ENCODE measurements at places on chromosomes 4 and X. TPM values are rescaled to one million over a fixed set of nuclear protein-coding genes. Genes with fewer than 3 reads are reported as not detected.

- H3K4me1 ChIP-seq: no peaks in the 10 kb centered on the region
- H3K36me3 ChIP-seq: no peaks in the 10 kb centered on the region
- H3K27ac ChIP-seq: no peak overlapping the region
- DNase-seq: no peak
Measured at GRCh38 chr4:165609653-165610052, 230.8 kb downstream of the CPE start.

GRCh38 chrX:81615979-81616378 lies 414.1 kb downstream of the SH3BGRL start:
- H3K27me3 ChIP-seq: no peaks in the 10 kb centered on the region
- no peaks in the 10 kb centered on the region for H3K4me1 ChIP-seq
- no peak overlapping the region for H3K4me3 ChIP-seq
- H3K27ac ChIP-seq: no peak overlapping the region
- no peak for DNase-seq

- DNase-seq: no peak
- no peak overlapping the region for H3K4me3 ChIP-seq
- H3K4me1 ChIP-seq: no peaks in the 10 kb centered on the region
- H3K27me3 ChIP-seq: no peaks in the 10 kb centered on the region
Measured at GRCh38 chr4:111556141-111556781, 589.0 kb upstream of the FAM241A start.

DNA sequence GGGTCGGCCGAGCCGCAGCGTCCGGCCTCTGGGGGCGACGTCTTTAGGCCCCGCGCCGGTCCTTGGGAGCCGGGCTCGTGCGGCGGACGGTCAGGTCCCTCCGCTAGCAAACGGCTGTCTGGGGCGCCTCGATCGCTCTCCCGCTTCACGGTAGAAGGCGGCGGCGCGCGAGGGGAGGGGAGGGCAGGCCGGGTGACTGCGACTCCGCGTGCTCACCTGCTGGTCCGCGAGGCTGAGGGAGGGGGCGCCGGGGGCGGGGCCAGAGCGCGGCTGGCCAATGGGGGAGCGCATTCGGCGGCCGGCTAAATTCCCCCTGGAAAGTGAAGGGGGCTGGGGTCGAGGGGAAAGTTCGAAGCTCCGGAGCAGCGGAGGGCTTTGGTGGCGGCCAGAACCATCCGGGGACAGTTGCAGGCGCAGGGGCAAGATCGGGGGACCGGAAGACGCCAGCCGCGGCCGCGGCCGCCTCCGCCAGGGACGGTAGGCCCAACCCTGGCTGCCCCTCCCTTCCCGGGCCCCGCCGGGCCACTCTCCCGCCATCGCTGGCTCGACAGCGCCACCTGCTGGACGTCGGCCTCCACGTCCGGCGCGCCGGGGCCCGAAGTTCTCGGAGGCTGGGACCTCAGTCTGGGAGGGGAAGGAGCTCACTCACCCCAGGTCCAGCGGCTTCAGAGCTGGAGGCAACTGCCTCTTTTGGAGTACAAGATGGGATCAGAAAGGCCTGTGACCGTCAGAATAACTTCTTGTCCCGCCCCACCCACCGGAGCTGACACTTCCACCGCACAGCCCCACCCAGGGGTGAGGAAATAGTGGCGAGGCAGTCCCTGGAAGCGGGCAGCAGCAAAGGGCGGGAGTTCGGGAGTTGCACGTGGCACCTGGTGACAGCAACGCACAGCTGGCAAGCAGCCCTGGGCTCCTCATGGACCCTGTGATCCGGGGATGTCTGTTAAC lies 49.9 kb downstream of the ELF4 start:
- peak overlapping the region; percentile 42 for H3K4me3 ChIP-seq
- no peaks in the 10 kb centered on the region for H3K36me3 ChIP-seq
- H3K4me1 ChIP-seq: 0 out of 2 replicates have a peak, but pooled peaks cover 3% of the 10 kb centered on the region
- H3K27me3 ChIP-seq: no peaks in the 10 kb centered on the region
- peak overlapping the region; percentile 91 for H3K27ac ChIP-seq
- DNase-seq: peak; percentile 90

- H3K36me3 ChIP-seq: no peaks in the 10 kb centered on the region
- no peaks in the 10 kb centered on the region for H3K27me3 ChIP-seq
- H3K4me1 ChIP-seq: no peaks in the 10 kb centered on the region
- no peak overlapping the region for H3K4me3 ChIP-seq
Measured at GRCh38 chrX:42151808-42152207, 228.5 kb upstream of the CASK start.

GRCh38 chr4:125198916-125199315 lies 115.8 kb upstream of the FAT4 start:
- H3K27me3 ChIP-seq: no peaks in the 10 kb centered on the region
- no peak for DNase-seq
- H3K27ac ChIP-seq: no peak overlapping the region
- no peaks in the 10 kb centered on the region for H3K36me3 ChIP-seq
- H3K4me1 ChIP-seq: no peaks in the 10 kb centered on the region

DNA sequence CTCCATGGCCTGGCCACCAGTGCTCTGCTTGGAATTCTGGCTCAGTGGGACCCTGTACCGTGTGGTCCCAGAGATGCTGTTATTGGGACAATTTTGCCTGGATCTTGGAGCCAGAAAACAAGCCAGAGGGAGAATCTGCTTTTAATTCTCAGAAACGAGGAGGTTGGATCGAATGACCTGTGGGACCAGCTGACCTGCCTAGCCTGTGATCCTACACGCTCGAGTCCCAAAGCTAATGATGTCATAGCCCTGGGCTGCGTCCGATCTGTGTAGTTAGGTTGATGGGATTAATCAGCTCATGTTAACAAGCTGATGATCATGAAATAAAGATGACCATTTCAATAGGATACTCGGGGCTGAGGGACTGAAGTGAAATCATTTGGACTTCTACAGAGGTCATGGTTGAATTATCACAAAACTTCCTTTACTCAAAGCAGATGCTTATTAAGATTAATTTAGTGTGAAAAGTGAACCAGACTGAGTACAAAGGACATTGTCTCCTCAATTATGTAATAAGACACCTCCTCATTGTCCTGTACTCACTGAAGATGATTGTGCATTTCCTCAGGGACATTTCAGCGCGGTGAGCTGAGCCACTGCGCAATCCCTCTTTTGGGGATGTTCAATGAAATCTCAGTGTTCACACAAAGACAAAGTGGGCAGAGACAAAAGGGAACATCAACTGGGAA lies 51.9 kb upstream of the STX18 start:
- H3K27ac ChIP-seq: peak overlapping the region; percentile 22
- no peak overlapping the region for H3K4me3 ChIP-seq
- H3K4me1 ChIP-seq: no peaks in the 10 kb centered on the region
- H3K36me3 ChIP-seq: no peaks in the 10 kb centered on the region
- H3K27me3 ChIP-seq: no peaks in the 10 kb centered on the region

GRCh38 chrX:40976981-40977380 lies 108.3 kb upstream of the USP9X start:
- H3K4me1 ChIP-seq: no peaks in the 10 kb centered on the region
- H3K4me3 ChIP-seq: no peak overlapping the region
- H3K27ac ChIP-seq: no peak overlapping the region
- no peaks in the 10 kb centered on the region for H3K36me3 ChIP-seq

The SSX1 gene
- total RNA-seq: not detected

The FGF2 gene
- total RNA-seq: 0.19 TPM

All from Caco-2 (cell line).